ENCODE measurements at places on chromosomes 3 and 15. TPM values are rescaled to one million over a fixed set of nuclear protein-coding genes. Genes with fewer than 3 reads are reported as not detected.

DNA sequence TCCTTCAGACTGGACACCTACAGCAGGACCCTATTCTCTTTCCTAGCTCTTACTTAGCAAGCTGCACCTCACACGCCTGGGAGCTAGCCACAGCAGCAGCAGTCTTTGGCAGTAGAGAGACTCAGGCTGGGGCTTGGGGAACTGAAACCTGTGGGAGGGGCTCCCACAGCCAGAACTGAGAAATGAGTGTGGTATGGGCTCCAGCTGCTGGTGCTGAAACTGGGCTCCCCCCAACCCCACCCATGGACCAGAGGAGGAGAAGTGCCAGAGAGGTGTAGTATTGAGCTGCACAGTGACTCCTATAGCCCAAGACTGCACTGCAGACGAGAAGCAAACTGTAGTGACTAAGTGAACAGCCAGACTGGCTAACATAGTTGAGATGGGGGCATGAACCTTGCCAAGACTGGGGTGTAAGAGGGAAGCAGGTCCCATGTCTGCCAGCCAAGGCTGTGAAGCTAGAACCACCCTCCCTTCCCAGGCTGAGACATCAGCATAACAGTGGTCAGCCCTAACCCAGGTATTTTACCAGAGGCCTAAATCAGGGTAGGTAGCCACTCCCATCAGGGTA, 62.5 kb downstream of the MYO5A start:
- H3K4me1 ChIP-seq, result no peaks in the 10 kb centered on the region
- no peak overlapping the region for H3K27ac ChIP-seq

DNA sequence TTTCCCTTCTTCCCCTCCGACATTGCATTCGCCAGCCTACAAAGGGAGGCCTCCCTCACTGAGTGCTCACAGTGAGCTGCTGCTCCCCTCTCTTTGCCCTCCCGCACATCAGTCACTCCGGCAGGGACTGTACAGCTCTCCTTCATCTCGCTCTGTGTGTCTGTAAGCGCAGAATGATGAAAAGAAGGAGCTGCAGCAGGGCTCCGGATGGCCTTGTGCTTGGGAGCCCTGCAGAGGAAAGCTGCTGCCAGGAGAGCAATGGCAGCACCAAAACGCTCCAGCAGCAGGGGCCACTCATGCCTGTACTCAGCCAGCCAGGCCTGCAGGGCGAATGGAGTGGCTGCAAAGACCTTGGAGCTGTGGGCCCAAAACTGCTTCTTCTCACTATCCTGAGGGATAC, 107.0 kb upstream of the NSMCE3 start:
- no peaks in the 10 kb centered on the region for H3K27me3 ChIP-seq
- DNase-seq, result no peak
- no peak overlapping the region for H3K4me3 ChIP-seq
- H3K27ac ChIP-seq, result no peak overlapping the region
- H3K36me3 ChIP-seq, result no peaks in the 10 kb centered on the region
- H3K4me1 ChIP-seq, result no peaks in the 10 kb centered on the region

DNA sequence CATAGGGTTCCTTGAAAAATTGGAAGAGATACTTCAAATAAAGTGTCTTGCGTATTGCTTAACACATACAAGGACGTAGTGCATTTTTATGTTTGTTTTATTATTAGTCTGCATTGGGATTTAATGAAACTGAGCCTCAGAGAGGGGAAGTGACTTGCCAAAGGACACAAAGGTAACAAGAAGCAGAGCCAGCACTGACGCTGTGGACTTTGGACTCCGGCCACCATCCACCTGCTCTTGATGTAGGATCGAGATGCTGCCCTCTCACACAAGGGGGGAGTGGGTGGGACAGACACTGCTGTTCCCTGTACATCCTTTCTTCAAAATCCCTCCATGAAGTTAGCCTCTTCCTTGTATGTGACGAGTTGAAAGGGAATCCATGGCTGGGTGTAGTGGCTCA, 435.4 kb upstream of the RGMA start:
- no peak overlapping the region for H3K27ac ChIP-seq
- no peaks in the 10 kb centered on the region for H3K36me3 ChIP-seq
- H3K27me3 ChIP-seq, result peaks cover 41% of the 10 kb centered on the region
- DNase-seq, result no peak

DNA sequence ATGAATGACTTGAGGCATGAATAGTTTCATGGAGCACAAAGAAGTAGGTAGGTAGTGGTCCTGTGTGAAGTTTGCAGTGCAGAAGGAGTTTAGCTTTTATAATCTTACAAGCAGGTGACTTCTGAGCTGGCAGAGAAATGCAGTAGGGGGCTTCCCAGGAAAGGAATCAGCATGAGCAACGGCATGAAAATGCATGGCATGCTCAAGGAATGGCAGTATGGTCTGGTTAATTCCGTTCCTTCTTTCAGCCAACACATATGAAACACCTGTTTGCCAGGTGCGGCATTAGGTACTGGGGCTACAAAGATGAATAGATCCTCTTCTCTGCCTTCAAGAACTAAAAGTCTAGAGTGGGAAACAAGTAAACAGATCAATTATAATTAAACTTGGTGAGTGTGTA, 138.0 kb upstream of the BHLHE40 start:
- peaks cover 6% of the 10 kb centered on the region for H3K4me1 ChIP-seq
- DNase-seq, result no peak
- peak overlapping the region; percentile 7 for H3K27ac ChIP-seq
- no peak overlapping the region for H3K4me3 ChIP-seq

KBTBD12 gene
- total RNA-seq, result 0.29 TPM

GRCh38 chr15:96503276-96503675, 172.8 kb downstream of the NR2F2 start:
- H3K4me3 ChIP-seq, result no peak overlapping the region
- H3K4me1 ChIP-seq, result no peaks in the 10 kb centered on the region
- H3K27ac ChIP-seq, result no peak overlapping the region
- peaks cover 17% of the 10 kb centered on the region for H3K27me3 ChIP-seq
- peaks cover 1% of the 10 kb centered on the region for H3K36me3 ChIP-seq

TMC3 gene
- 0.10 TPM for total RNA-seq

GRCh38 chr3:154018100-154018696, 103.0 kb upstream of the ARHGEF26 start:
- H3K4me3 ChIP-seq, result no peak overlapping the region
- H3K27ac ChIP-seq, result no peak overlapping the region
- peaks cover 14% of the 10 kb centered on the region for H3K27me3 ChIP-seq
- H3K36me3 ChIP-seq, result no peaks in the 10 kb centered on the region

GRCh38 chr15:78968539-78969271, 23.9 kb upstream of the CTSH start:
- H3K36me3 ChIP-seq, result no peaks in the 10 kb centered on the region
- DNase-seq, result no peak
- peaks cover 24% of the 10 kb centered on the region for H3K4me1 ChIP-seq
- no peak overlapping the region for H3K27ac ChIP-seq
- H3K27me3 ChIP-seq, result no peaks in the 10 kb centered on the region

DNA sequence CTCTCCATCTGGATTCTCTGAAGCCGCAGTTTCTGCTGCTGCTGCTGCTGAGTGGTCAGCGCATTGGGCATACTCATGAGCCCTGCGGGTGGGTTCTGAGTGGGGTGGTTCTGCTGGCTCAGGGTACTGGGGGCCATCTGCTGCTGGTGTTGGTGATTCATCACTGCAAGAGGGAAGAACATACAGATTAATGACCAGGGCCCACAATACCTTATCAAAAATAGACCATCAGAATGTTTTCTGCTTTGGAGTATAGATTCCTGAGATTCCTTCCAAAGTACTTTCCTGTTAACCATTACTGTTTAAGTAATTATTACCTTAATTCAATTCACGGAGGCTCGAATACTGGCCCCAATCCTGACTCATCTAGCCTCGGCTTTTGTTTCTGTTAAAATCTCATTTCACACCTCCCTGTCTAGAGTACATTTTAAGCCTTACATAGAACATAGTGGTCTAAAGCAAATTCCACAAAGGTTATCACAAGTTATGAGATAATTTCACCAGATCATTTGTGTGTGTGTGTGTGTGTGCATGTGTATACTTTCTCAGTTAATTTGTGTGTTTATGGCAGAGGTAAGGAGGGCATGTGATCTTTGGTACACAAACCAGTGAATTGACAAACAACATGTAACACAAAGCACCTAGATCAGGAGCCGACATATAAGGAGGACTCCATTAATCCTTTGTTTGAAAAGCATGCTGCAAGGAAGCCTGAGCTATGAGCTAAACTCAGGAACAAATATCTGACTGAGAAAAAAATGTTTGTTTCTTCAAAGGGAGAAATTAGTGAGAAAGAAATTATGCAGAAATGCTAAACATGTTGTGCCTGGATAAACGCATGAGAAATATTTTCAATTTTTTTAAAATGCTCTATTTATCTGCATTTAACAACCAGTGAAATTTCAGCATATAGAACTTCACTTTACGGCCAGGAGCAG, 68.1 kb downstream of the TM4SF4 start:
- peak overlapping the region; percentile 96 for H3K27ac ChIP-seq
- DNase-seq, result no peak
- peaks cover 4% of the 10 kb centered on the region for H3K36me3 ChIP-seq
- H3K4me3 ChIP-seq, result peak overlapping the region; percentile 6
- peaks cover 28% of the 10 kb centered on the region for H3K4me1 ChIP-seq

GRCh38 chr3:44409640-44410410, 67.6 kb downstream of the ZNF445 start:
- no peak overlapping the region for H3K4me3 ChIP-seq
- H3K27ac ChIP-seq, result no peak overlapping the region
- H3K4me1 ChIP-seq, result no peaks in the 10 kb centered on the region
- DNase-seq, result no peak

GRCh38 chr3:1552831-1553230, 460.0 kb downstream of the CNTN6 start:
- H3K27ac ChIP-seq, result no peak overlapping the region
- no peaks in the 10 kb centered on the region for H3K36me3 ChIP-seq
- H3K4me1 ChIP-seq, result no peaks in the 10 kb centered on the region
- no peaks in the 10 kb centered on the region for H3K27me3 ChIP-seq
- no peak for DNase-seq
- no peak overlapping the region for H3K4me3 ChIP-seq

ADAM10 gene
- 237 TPM for total RNA-seq

DNA sequence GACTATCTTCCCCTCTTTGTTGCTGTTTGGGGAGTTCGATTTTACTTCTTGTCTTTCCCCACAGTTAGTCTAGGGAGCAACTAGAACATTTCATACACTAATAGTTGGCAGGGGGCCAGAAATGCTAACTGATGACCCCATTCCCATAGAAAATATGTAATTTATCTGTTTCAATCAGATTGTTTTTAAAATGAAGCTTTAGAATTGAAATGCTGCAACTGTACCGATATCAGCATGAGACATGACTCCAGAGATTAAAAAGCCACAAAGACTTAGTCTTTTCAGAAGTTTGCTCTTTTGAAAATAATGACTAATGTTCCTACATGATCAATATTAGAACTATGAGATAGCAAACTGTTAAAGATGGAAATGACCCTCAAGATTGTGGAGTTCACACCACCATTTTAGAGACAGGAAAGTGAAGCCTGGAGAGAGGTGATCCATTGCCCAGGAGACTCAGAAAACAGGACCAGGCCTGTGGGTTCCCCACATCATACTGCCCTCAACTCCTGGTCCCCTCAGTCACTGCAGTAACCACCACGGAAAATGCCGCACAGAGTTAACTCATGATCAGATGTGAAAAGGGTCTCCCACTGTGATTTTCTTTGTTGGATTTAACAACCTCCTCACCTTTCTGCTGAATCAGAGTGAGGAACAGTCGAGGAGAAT, 130.3 kb downstream of the CHDH start:
- no peak for DNase-seq
- no peak overlapping the region for H3K27ac ChIP-seq
- peaks cover 11% of the 10 kb centered on the region for H3K27me3 ChIP-seq
- no peaks in the 10 kb centered on the region for H3K36me3 ChIP-seq
- no peaks in the 10 kb centered on the region for H3K4me1 ChIP-seq

- H3K4me1 ChIP-seq, result peaks cover 7% of the 10 kb centered on the region
- H3K36me3 ChIP-seq, result no peaks in the 10 kb centered on the region
- H3K27me3 ChIP-seq, result no peaks in the 10 kb centered on the region
- H3K4me3 ChIP-seq, result no peak overlapping the region
- H3K27ac ChIP-seq, result no peak overlapping the region
Observed at GRCh38 chr3:148879256-148879655, 14.2 kb downstream of the CPA3 start.

TGM4 gene
- not detected for total RNA-seq

DNA sequence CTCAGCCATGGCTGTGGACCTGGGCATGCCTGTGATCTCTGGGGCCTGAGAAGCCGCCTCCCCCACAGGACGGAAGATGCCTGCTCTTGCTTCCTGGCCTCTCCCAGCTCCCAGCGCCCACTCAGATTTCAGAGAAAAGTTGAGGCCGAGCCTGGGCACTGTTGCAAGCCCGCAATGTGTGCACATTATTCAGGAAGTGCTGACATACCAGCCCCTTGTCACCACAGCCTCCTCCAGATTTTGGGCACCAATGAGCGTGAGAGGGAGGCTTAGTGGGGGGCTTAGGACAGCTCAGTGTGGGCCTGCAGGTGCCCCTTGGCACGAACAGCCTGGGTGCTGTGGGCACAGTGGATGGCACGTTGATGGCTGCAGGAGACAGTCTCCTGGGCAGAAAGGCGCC, 1400.9 kb upstream of the ALCAM start:
- H3K4me1 ChIP-seq, result peaks cover 11% of the 10 kb centered on the region
- no peaks in the 10 kb centered on the region for H3K27me3 ChIP-seq
- no peak overlapping the region for H3K4me3 ChIP-seq
- no peak for DNase-seq
- no peak overlapping the region for H3K27ac ChIP-seq
- no peaks in the 10 kb centered on the region for H3K36me3 ChIP-seq

DNA sequence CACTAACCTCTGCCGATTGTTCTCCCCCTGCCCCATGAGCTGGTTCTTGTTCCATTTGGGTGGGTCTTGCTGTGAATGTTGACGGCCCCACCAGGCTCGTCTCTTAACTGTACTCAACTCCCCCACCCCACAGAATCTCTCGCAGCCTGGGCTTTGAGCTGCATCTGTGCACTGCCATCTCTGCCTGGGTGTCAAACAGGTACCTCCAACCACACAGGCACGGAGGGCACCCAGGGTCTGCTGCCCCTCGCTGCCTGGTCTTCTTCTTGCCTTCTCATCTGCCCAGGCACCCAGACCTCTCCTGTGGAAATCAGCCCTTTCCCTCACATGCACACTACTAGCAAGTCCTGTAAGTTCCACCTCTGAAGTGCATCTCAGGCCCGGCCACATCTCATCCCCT, 10.1 kb downstream of the TLR9 start:
- H3K4me3 ChIP-seq, result no peak overlapping the region
- H3K36me3 ChIP-seq, result peaks cover 20% of the 10 kb centered on the region
- H3K27ac ChIP-seq, result no peak overlapping the region
- DNase-seq, result no peak
- no peaks in the 10 kb centered on the region for H3K27me3 ChIP-seq

ADAMTS17 gene
- total RNA-seq, result 4.7 TPM

MST1 gene
- total RNA-seq, result 47.5 TPM

Data from progenitor cell of endocrine pancreas (in vitro differentiated cells).